ENCODE measurements at places on chromosomes 12 and 14.

DNA sequence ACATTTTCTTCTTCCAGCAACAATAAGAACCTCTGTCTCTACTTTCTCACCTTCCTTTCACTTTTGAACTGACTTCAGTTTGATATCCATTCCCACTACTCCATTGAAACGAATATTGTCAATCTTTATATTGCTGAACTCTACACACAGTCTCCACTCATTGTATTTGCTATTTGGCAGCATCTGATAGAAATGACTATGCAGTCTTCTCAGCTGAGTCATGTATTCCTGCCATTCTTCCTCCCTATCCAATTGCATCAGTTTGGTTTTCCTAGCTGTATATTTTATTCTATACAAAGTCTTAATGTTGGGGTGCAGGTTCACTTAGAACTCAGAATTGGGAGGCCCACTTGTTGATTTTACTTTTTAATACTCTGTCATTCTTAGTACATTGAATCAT is 107.5 kb upstream of the CPNE8 start:
- no peak overlapping the region for H3K27ac ChIP-seq
- DNase-seq = no peak

DNA sequence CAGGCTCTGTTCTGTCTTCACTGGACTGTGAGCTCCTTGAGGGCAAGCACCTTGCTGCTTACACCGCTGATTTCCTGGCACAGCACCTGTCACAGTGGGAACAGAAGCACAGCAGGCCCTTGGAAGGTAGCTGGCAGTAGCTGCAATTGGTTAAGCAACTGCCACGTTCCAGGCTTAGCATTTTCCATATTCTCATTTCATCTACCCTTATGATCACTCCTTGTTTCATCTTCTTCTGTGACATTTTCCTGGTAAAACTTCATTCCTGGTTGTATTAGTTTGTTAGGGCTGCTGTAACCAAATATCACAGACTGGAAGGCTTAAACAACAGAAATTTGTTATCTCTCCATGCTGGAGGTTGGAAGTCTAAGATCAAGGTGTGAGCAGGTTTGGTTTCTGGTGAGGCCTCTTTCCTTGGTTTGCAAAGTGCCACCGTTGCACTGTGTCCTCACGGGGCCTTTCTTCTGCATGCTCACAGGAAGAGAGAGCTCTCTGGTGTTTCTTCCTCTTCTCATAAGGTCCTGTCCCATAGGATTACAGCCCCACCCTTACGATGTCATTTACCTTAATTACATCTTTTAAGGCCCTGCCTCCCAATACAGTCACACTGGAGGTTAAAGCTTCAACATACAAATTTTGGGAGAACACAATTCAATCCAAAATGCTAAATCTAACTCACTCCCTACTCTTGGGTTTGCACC is 121.7 kb upstream of the CPSF6 start:
- no peak overlapping the region for H3K27ac ChIP-seq
- no peak for DNase-seq
- no peak overlapping the region for H3K4me3 ChIP-seq
- no peaks in the 10 kb centered on the region for H3K27me3 ChIP-seq

DNA sequence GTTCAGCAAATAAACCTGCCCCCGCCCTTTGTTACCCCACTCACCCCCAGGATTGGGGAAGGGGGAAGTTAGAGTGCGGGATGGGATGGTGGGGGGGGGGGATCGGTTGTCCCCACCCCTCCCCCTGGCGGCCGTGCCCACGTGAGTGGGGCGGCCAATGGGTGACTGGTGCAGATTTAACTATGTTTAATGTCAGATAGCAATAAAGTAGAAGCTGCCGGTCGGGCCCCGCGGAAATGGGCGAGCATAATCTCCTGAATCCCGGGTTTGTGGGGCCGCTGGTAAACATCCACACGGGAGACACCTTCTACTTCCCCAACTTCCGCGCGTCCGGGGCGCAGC is at the start of gene HOXC12:
Gene HOXC12 (plus strand): TSS at position 210 of the 342 bp plus-strand sequence. CDS start 27 bp downstream, at position 237.
- no peak within 1 kb of the TSS for H3K27ac ChIP-seq
- no peaks in the 10 kb centered on the region for H3K36me3 ChIP-seq
- H3K27me3 ChIP-seq = peaks cover 100% of the 10 kb centered on the region
- H3K4me1 ChIP-seq = peaks cover 5% of the 10 kb centered on the region
- no peak within 1 kb of the TSS for H3K4me3 ChIP-seq

DNA sequence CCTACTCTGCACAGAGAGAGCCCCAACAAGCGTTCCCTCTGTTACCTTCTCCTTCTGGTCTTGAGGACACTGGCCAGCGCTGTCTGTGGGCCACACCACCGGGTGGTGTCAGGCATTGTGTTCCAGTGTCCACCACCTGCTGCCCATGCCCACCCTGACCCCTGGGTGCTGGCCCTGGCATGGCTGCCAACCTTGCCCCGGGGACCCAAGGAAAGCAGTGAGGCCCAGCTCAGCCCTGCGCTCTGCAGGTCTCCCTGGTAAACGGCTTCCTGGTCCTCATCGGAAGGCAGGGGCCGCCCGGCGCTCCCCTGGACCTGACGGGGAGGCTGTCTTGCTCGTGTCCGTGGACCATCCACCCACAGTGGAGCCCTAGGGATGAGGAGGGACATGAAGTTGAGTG is 21.8 kb upstream of the MEG3 start:
- H3K27ac ChIP-seq = no peak overlapping the region
- H3K4me3 ChIP-seq = no peak overlapping the region
- H3K36me3 ChIP-seq = no peaks in the 10 kb centered on the region
- no peaks in the 10 kb centered on the region for H3K4me1 ChIP-seq
- no peaks in the 10 kb centered on the region for H3K27me3 ChIP-seq

DNA sequence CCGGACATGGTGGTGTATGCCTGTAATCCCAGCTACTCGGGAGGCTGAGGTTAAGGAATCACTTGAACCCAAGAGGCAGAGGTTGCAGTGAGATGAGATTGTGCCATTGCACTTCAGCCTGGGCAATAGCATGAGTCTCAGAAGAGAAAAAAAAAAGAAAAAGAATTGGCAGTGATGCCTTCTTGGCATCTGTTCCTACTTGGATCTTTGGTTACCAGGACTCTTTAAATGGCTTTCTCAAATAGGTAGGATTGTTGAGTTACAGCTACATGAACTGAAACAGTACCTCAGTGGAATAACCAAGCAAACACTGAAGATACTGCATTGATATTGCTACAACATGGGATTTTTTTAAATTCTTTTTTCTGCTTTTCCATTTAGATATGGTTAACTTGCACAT is 136.8 kb downstream of the SAMD4A start:
- H3K27ac ChIP-seq = no peak overlapping the region
- DNase-seq = no peak
- H3K4me3 ChIP-seq = no peak overlapping the region
- H3K4me1 ChIP-seq = no peaks in the 10 kb centered on the region
- no peaks in the 10 kb centered on the region for H3K36me3 ChIP-seq

DNA sequence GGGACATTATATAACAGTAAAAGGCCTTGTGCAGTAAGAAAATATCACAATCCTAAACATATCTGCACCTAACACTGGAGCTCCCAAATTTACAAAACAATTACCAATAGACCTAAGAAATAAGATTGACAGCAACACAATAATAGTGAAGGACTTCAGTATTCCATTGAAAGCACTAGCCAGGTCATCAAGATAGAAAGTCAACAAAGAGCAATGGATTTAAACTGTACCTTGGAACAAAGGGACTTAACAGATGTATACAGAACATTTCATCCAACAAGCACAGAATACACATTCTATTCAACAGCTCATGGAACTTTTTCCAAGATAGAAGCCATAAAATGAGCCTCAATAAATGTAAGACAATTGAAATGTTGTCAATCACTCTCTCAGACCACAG is 209.5 kb upstream of the ARHGAP5 start:
- H3K27ac ChIP-seq = no peak overlapping the region
- H3K4me3 ChIP-seq = no peak overlapping the region
- no peaks in the 10 kb centered on the region for H3K36me3 ChIP-seq
- no peaks in the 10 kb centered on the region for H3K27me3 ChIP-seq

- H3K27me3 ChIP-seq = no peaks in the 10 kb centered on the region
- no peak overlapping the region for H3K4me3 ChIP-seq
- peaks cover 41% of the 10 kb centered on the region for H3K4me1 ChIP-seq
- H3K27ac ChIP-seq = no peak overlapping the region
- H3K36me3 ChIP-seq = peaks cover 46% of the 10 kb centered on the region
Measured at GRCh38 chr12:57816855-57817151, 1.7 kb downstream of the AVIL start.

DNA sequence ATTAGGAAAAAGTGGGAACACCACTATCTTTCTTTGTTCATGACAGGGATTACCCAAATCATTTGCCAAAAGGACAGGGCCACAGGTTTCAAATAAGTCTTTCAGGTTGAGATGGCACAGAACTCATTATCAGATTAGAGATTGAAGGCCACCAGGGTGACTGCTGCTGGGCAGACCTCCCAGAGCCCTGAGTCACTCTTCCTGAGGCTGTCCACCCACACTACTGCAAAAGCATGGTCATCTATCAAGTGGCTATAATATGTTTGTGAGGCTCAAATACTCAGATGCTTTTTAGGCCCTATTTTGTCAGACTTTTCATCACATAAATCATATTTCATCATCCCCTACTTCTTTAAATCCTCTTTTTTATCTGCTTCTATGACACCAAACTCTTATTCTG is 155.3 kb upstream of the CCDC196 start:
- DNase-seq = peak; percentile 89
- H3K27ac ChIP-seq = no peak overlapping the region
- no peak overlapping the region for H3K4me3 ChIP-seq
- H3K27me3 ChIP-seq = peaks cover 3% of the 10 kb centered on the region
- H3K4me1 ChIP-seq = peaks cover 15% of the 10 kb centered on the region
- no peaks in the 10 kb centered on the region for H3K36me3 ChIP-seq

- no peak overlapping the region for H3K4me3 ChIP-seq
- H3K4me1 ChIP-seq = no peaks in the 10 kb centered on the region
- H3K27ac ChIP-seq = peak overlapping the region; percentile 45
- DNase-seq = no peak
- peaks cover 6% of the 10 kb centered on the region for H3K27me3 ChIP-seq
Measured at GRCh38 chr14:24388474-24389179, 10.2 kb upstream of the NYNRIN start.

- H3K4me3 ChIP-seq = no peak overlapping the region
- peaks cover 16% of the 10 kb centered on the region for H3K27me3 ChIP-seq
- H3K4me1 ChIP-seq = no peaks in the 10 kb centered on the region
- no peak for DNase-seq
- H3K27ac ChIP-seq = no peak overlapping the region
Measured at GRCh38 chr14:105541218-105541875, 15.0 kb downstream of the TMEM121 start.

- H3K4me1 ChIP-seq = peaks cover 8% of the 10 kb centered on the region
- H3K36me3 ChIP-seq = no peaks in the 10 kb centered on the region
- H3K27me3 ChIP-seq = no peaks in the 10 kb centered on the region
- no peak for DNase-seq
- H3K27ac ChIP-seq = no peak overlapping the region
- H3K4me3 ChIP-seq = no peak overlapping the region
Measured at GRCh38 chr12:79414252-79414651, 276.5 kb downstream of the PAWR start.

- no peak overlapping the region for H3K4me3 ChIP-seq
- no peaks in the 10 kb centered on the region for H3K4me1 ChIP-seq
- H3K27me3 ChIP-seq = no peaks in the 10 kb centered on the region
Measured at GRCh38 chr12:13373131-13373530, 176.6 kb downstream of the EMP1 start.

- H3K27me3 ChIP-seq = peaks cover 13% of the 10 kb centered on the region
- no peak for DNase-seq
- H3K36me3 ChIP-seq = no peaks in the 10 kb centered on the region
- H3K4me1 ChIP-seq = peaks cover 8% of the 10 kb centered on the region
- H3K27ac ChIP-seq = no peak overlapping the region
- H3K4me3 ChIP-seq = no peak overlapping the region
Measured at GRCh38 chr14:103099081-103099732, 4.7 kb downstream of the EXOC3L4 start.

GRCh38 chr12:79857675-79858074 is 77.2 kb downstream of the PPP1R12A start:
- H3K36me3 ChIP-seq = no peaks in the 10 kb centered on the region
- H3K4me1 ChIP-seq = no peaks in the 10 kb centered on the region
- no peak for DNase-seq
- no peak overlapping the region for H3K27ac ChIP-seq

DNA sequence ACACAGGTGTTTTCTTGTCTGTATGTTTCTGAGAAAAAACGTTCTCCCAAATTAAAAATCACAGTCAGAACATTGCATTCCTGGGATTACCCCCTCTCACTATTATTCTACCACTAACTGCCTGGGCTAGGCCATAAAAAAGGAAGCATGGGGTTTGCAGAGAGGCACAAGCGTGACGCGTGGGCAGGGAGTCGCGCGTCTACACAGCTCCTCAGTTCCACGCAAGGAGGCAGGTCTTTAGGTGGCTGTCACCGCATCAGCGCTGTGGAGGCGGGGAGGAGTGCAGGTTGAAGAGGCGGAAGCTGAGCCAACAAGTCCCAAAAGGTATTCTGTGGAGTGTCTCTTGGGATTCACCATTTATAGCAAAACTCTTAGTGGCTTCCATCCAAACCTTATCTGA is 109.9 kb downstream of the RIMBP2 start:
- H3K36me3 ChIP-seq = no peaks in the 10 kb centered on the region
- no peak overlapping the region for H3K27ac ChIP-seq
- no peak overlapping the region for H3K4me3 ChIP-seq
- DNase-seq = no peak
- no peaks in the 10 kb centered on the region for H3K4me1 ChIP-seq

- no peaks in the 10 kb centered on the region for H3K36me3 ChIP-seq
- H3K4me3 ChIP-seq = no peak overlapping the region
- no peaks in the 10 kb centered on the region for H3K4me1 ChIP-seq
- no peak for DNase-seq
Measured at GRCh38 chr14:82951171-82951570, 1417.5 kb upstream of the SEL1L start.

GRCh38 chr12:89179983-89180382 is 172.3 kb downstream of the DUSP6 start:
- peaks cover 6% of the 10 kb centered on the region for H3K4me1 ChIP-seq
- H3K27me3 ChIP-seq = no peaks in the 10 kb centered on the region
- H3K27ac ChIP-seq = no peak overlapping the region
- H3K36me3 ChIP-seq = no peaks in the 10 kb centered on the region
- no peak overlapping the region for H3K4me3 ChIP-seq

DNA sequence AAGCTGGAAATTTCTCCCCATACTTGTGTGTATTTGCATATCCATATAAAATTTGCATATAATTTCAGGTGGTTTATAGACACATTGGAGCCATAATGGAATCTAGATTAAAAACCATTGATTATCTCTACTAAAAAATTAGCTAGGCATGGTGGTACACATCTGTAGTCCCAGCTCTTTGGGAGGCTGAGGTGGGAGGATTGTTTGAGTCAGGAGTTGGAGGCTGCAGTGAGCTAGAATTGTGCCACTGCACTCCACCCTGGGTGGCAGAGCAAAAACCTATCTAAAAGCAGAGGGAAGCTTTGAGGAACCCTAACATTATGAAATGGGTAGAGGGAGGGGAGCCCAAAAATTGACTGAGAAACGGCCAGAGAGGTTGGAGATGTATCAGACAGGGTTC is 2.6 kb upstream of the RDH11 start:
- H3K27me3 ChIP-seq = no peaks in the 10 kb centered on the region
- no peak overlapping the region for H3K27ac ChIP-seq
- DNase-seq = no peak
- H3K4me1 ChIP-seq = peaks cover 2% of the 10 kb centered on the region

Measured in adrenal gland (tissue), 19 donors.